Natural killer cell treated with Interleukin-12 subunit alpha and Interleukin-12 subunit beta and Interleukin-15 and Interleukin-18, amount 100 ng/mL, for 72 hours (primary cell): ENCODE measurements at places on chromosomes 12 and 14.

- no peak for DNase-seq
These were observed 121.5 kb upstream of the VASH1 start for GRCh38 chr14:76639606-76640229.

DNA sequence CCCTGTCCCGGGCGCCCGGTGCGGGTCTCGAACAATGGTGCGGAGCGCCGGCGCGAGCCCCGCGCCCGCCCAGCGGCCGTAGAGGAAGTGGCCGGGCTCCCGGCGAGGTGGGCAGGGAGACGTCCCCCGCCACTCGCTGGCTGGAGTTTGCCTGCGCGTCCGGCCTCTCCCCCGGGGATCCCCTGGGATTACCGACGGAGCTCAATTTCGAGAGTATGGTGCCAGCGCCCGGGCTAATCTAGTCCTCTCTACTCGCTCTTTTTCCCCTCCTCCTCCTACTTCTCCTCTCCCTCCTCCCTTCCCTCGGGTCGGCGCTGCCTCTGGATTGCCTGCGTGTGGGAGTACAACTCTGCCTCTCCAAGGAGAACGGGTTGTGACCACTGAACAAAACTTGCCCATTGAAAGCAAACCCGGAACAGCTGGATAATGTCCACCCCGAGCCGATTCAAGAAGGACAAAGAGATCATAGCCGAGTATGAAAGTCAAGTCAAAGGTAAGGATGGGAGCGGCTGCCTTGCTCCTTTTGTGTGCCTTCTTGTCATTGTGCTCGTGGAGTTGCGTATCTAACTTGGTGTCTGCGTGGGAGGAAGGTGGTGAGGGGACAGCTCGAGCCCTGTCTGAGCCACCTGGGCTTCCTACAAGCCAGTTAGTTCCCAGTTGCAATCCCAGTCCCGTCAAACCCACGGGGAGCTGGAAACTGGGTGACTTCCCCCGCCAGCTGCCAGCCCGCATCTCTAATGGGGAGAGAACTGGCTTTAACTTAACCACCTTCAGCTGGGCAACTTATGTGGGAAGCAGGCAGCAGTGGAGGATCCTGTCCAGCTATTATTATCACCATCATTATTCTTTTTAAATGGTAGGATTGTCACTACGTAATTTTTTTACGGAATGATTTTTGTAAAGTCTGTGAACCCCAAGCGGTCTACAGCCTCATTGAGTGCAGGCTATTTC, at the start of gene SRGAP1:
SRGAP1 (plus strand) TSS at position 310 of the 951 bp plus-strand sequence; CDS start at position 427, 117 bp downstream.
- DNase-seq = no peak

DNA sequence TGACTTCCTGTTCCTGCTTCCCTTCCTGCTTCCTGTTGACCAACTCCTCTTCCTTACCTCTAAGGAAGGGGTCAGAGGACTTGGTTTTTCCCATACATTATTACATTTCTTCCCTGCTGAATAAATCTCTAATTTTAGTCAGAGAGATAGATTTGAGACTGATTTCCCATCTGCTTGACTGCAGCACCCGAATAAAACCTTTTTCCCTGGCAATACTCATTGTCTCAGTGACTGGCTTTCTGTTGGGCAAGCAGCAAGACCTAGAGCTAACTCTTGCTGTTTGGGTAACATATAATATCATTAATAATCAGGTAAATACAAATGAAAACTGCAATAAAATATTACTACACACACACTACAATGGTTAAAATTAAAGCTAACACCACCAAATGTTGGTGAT, 132.2 kb downstream of the FSCB start:
- no peak for DNase-seq

- DNase-seq = no peak
These were observed 151.0 kb upstream of the ARHGAP5 start for GRCh38 chr14:31926123-31926522.

GRCh38 chr12:66800046-66800445, 121.2 kb upstream of the GRIP1 start:
- DNase-seq = no peak

DNA sequence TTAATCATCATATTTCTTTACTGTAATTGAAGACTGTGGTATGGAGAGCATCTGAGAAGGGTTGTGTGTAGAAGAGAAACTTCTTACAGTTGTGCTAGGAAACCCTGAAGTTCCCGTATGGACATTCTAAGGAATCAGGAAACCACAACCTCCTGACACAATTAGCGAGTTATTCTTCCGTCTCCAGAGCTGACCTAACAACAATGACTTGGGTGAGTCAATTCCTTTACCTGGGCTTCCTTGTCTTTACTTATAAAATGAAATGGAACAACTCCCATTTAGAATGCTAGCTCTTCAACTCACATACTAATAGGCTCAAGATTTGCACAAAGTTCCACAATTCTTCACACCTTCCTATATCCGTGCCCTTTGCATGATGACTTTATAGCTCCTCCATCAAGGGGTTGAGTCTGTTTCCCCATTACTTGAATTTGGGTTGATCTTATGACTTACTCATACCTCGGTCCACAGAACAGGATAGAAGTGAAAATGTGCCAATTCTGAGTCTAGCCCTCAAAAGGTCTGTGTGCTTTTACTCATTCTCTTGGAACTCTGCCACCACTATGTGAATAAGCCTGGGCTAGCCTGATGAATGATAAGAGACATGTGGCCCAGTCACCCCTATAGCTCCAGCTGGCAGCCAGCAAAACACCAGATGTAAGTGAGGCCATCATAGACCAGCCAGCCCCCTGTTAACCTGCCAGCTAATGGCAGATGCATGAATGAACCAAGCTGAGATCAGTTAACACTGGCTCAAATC, 459.4 kb downstream of the ETNK1 start:
- no peak for DNase-seq

DNA sequence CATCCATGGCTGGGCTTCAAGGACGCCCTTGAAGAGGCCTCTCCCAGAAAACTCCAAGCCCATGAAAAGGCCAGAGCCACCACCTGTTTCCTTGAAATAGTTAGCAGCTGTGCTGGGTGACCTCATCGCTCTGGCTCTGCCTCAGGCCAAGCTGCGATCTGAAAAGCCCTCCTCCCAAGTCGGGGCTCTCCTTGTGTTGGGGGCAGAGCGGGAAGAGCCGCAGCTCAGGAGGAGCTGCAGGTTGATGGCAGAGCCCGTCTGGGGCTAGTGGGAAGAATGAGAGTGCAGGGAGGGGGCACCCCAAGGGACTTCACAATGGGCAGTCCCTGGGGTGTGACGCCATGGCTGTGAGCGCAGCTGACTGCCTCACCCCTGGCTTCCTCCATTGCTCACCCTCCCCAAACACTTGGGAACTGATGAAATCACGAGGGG, 50.0 kb upstream of the STON2 start:
- DNase-seq = no peak

DNA sequence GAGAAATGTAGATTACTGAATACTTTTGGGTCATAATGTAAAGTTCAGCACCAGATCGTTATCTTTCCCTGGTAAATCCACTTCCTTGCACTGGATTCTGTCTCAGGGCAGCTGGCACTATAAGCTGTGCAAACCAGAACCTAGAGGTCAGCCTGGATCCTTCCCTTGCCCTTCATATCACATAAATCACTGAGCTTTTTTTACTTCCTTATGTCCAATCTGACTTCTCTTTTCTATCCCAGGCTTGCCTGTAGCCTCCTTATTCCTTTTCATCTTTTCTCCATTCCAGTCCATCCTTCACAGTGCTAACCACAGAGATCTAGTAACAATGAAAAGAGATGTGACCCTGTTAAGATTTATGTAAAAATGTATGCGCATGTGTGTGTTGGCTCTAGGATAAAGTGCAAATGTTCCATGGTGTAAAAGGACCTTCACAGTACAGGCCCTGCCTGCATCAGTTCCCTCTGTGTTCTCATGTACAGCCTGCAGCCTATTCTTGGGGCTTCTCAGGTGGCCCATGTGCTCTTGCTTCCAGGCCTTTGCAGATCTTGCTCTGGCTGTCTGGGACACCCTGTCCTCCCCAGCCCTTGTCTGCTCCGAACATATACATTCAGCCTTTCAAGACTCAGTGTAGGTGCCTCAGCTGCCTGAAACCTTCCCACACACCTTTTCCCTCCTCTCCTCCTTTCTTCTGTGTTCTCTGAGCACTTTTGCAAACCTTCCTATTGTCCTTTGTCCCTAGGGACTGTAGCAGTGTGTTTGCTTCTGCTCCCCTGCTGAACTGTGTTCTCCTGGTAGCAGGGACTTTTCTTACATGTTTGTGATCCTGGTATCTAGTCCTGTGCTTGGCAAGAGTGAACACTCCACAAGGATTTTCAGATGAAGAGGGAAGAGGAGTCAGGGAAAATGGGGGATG, 30.0 kb downstream of the PELI2 start:
- DNase-seq = no peak

DNA sequence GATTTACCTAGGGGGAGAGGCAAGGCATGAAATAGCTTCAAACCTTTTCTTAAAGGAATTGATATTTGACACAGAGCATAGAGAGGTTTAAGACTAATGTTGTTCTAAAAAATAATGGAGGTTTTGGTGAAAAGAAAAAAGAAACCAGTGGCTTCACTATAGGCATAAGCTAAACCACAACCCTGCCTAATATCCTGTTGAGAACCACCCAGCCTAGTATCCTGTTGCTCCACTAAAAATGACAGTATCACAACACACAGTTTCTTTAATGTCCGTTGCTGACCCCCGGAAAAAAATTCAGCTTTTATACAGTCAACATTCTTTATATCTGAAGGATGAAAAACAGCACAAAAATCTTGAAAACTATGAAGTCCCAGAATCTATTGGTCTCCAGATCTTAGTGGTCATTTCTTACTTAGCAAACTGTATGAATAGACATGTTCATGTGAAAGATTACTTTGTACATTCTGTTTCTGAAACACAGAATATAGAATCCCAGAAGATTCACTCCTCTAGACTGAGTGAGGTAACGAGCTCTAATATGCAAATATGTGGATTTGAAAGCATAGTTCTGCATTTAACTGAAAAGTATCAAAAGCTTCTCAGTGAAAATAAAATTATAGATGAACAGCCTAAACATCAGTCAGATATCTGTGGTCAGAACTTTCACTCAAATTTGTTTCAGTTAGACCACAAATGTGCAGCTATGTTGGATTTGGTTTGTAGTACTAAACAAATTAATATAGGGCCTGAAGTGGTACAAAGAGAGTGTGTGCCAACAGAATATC, 40.5 kb downstream of the GALC start:
- no peak for DNase-seq

GRCh38 chr12:116717466-116718437, 20.1 kb downstream of the SPRING1 start:
- no peak for DNase-seq
